ENCODE measurements at places on chromosomes 3 and 15.

GRCh38 chr15:50996641-50997040 lies 88.2 kb downstream of the AP4E1 start:
- DNase-seq, result no peak

- no peak for DNase-seq
These were observed 10.6 kb downstream of the XXYLT1 start for GRCh38 chr3:195260280-195260905.

GRCh38 chr3:110165753-110166152 lies 828.4 kb upstream of the DPPA4 start:
- no peak for DNase-seq

DNA sequence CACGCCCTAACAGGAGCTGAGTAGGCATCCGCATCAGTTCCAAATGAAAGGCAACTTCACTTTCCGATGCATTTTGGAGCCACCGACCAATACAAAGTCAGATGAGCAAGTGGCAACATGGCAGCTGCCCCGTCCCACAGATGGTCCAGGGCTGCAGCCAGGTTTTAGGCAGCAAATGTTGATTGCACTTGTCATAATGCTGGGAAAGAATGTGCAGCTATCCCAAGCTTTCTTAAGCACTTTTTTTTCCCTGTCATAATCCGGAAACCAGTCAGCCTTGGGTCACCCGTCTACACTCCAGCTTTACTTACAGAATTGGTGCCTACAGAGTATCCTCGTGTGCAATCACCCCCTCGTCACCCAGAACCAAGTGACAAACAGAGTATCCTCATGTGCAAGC lies 147.7 kb downstream of the CHSY1 start:
- DNase-seq, result no peak

DNA sequence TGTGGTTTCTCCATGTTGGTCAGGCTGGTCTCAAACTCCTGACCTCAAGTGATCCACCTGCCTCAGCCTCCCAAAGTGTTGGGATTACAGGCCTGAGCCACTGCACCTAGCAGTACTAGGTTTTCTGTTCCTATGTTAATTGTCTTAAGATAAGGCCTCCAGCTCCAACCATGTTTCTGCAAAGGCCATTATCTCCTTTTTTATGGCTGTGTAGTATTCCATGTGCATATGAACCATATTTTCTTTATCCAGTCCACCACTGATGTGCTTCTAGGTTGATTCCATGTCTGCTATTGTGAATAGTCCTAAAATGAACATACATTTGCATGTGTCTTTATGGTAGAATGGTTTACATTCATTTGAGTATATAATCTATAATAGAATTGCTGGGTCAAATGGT lies 9.8 kb downstream of the HTR3C start:
- DNase-seq, result no peak

GRCh38 chr3:124424396-124424795 lies 305.9 kb upstream of the UMPS start:
- DNase-seq, result no peak

DNA sequence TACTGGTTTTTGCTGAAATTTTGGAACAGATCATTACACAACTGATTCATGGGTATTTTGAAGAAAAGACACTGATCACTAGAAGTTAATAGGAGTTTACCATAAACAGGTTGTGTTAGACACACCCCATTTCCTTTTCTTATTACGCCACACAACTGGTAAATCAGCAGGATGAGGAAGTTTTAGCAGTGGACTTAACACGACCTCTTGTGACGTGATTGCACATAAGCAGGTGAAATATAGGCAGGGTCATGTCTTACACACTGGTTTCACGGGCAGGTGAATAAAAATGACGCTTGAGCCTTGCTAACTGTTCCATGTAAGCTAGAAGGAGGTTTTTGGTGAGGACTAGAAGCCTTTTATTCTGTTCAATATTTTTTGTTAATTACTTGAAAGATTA lies 27.1 kb upstream of the TPRG1 start:
- no peak for DNase-seq

DNA sequence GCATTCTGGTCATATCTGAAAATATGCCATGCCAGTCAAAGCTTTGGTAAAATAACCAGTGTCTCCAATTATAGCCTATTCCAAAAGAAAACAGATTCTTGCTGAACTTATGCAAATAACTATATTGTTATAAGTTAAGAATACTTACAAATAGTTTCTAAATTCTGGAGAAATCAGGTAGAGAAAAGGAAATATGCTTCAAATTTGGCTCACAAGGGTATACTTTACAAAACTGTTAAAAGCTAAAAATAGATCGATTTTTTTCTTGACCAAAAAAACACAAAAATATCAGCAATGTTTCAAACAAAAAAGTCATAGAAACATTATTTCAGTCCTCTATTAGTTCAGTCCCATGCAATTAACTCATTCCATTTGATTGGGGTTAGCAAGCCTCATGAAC lies 23.7 kb downstream of the SETMAR start:
- no peak for DNase-seq

DNA sequence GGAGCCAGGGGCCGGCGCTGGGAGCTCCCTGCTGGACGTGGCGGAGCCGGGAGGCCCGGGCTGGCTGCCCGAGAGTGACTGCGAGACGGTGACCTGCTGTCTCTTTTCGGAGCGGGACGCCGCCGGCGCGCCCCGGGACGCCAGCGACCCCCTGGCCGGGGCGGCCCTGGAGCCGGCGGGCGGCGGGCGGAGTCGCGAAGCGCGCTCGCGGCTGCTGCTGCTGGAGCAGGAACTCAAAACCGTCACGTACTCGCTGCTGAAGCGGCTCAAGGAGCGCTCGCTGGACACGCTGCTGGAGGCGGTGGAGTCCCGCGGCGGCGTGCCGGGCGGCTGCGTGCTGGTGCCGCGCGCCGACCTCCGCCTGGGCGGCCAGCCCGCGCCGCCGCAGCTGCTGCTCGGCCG lies 1.5 kb downstream of the SMAD6 start:
- no peak for DNase-seq

- no peak for DNase-seq
These were observed 63.6 kb downstream of the SLC15A2 start for GRCh38 chr3:121957674-121958415.

DNA sequence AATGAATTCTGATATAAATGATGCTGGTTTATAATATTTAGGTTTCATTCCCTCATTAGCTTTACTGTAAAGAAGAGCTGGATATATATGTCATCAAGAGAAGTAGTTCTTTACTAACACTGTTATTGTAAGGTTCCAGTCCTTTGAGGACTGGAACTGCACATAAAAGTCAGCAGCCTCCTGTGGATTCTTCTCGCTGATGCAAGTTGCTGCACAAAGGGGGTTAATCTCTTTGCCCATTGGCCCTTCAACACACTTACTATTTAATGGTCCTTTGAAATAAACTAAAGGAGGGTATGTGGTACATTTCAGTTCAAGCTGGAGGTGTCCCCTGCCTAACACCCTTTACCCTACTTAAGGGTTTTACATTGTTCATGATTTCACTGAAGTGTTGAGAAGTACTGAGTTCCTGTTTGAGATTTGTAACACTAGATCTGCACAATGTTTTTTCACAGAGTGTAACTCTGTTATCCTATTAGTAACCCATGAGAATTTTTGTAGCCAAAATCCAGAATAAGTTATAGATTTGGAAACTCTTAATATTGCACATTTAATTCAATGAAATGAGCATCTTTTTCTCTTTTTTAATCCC lies 43.9 kb downstream of the NR2C2 start:
- no peak for DNase-seq

- no peak for DNase-seq
These were observed 10.7 kb upstream of the FAH start for GRCh38 chr15:80141916-80142598.

GRCh38 chr15:47964229-47964628 lies 156.6 kb upstream of the SLC24A5 start:
- no peak for DNase-seq

- no peak for DNase-seq
These were observed 1.3 kb downstream of the PYGO1 start for GRCh38 chr15:55586808-55587207.

- no peak for DNase-seq
These were observed 12.9 kb downstream of the SPINT1 start for GRCh38 chr15:40856746-40857145.

- no peak for DNase-seq
These were observed 632 bp upstream of the DHX36 start for GRCh38 chr3:154324919-154325318.
